T-helper 2 cell (primary cell): ENCODE measurements at places on chromosomes 7 and 10.
A peak's percentile ranks its signal among the peaks of the same experiment; 100 is the strongest.

GRCh38 chr10:63286754-63287264 lies 153.7 kb downstream of the NRBF2 start:
- DNase-seq: no peak

DNA sequence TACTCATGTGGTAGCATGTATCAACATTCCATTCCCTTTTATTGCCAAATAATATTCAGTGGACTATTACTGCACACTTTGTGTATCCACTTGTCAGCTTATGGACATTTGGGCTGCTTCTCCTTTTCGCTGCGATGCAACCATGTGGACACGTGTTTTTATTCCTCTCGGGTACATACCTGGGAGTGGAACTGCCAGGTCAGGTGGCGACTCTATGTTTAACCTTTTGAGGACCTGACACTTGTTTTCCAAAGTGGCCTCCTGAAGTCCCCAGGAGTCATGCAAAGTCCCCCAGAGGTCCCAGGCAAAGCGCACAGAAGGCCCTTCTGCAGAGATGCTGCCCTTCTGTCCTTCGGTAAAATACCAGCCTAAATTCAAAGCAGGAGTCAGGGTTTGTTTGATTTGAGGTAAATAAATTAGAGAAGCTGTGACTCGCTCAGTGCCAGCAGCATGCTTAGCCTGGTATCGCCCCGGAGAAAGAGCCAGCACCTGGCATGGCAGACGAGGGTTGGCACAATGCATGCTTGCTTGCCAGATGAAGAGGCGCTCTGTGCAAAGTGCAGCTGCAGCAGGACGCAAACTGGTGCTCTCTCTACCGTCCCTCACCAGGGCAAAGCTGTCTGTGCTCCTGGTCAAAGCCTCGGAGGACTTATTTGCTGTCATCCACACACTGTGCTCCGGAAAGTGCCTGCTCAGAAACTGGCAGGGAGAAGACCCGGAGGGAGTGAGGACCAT lies 37.8 kb downstream of the HIPK2 start:
- no peak for DNase-seq

DNA sequence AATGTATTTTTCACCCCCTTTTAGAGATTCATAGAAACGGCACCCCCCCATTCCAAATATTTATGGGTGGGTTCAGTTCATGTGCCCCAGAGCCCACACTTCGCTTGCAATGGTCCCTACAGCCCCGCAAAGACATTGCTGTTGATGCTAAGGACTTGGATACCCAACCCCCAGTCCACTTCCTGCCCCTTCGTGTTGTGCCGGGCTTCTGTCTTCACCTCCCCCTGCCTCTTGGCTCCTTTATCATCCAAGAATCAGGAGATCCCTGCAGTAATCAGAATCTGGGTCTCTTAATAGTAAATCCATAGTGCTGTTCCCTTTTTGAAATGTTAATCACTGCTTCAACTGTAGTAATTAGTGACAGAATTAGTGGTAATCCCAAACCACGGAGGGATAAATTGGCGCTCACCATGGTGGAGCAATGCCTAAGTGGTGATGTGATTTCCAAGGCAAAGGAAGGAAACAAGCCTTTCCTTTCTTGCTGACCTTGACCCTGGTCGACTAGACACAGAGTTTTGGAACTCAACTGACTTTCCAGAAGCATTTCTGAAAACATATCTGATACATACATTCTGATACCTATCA lies 67.7 kb downstream of the HK1 start:
- DNase-seq: no peak

- DNase-seq: no peak
Observed at GRCh38 chr7:159207393-159207792, 62.7 kb upstream of the VIPR2 start.

DNA sequence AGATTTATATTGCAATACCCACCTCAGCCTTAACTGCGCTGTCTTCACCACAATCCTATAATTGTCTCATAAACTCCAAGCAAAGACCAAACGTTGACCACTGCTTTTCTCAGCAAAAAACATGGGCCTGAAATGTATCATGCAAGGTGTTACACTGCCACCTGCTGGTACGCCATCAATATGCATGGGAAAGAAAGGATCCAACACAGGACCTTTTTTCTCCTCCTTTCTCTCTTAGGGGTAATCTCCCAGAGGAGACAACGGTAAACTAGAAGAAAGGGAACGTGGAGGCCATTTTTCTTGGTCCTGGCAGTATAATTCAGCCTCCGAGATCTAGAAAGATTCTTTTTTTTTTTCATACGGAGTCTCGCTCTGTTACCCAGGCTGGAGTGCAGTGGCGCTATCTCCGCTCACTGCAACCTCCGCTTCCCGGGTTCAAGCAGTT lies 79.1 kb upstream of the MPP7 start:
- peak; percentile 76 for DNase-seq

- DNase-seq: no peak
Observed at GRCh38 chr10:126702181-126702580, 31.7 kb upstream of the C10orf90 start.

GRCh38 chr7:105222953-105223352 lies 165.8 kb downstream of the SRPK2 start:
- no peak for DNase-seq

- no peak for DNase-seq
Observed at GRCh38 chr10:129096065-129096984, 370.7 kb upstream of the MGMT start.

DNA sequence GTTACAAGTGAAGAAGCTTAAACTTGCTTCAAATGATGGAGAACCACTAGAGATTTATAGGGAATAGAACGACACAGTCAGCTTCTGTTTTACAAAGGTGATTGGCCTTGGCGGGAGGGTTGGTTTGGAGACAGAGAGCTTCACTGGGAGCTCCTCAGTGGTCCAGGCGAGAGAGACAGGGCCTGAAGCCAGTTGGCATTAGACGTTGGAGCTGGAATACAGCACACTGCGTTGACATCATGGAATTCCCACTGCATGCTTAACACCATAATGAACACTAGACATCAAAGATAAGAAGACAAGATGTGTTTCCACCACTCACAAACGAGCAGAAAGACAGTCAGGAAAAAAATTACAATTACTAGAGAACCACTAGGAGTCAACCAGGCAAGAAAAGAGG lies 67.8 kb downstream of the TBXAS1 start:
- DNase-seq: no peak

GRCh38 chr10:113552014-113552413 lies 839 bp upstream of the HABP2 start:
- no peak for DNase-seq

DNA sequence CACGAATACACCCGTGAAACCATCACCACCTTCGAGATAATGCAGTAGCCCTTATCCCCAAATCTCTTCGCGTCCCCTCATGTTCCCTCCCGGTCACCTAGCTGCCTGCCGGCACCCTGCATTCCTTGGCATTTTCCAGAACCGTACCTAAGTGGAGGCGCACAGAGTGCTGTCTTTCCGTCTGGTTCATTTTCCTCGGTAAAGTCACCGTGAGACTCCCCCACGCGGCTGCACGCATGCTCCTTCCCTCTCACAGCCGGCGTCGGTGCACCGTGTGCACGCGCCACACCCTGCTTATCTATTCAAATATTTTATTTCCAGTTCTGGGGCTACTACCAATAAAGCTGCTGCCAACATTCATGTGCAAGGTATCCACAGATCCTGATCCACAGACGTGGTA lies 65.5 kb upstream of the NKX6-2 start:
- DNase-seq: no peak

GRCh38 chr7:132856416-132856815 lies 225.5 kb downstream of the CHCHD3 start:
- DNase-seq: no peak

- no peak for DNase-seq
Observed at GRCh38 chr7:157972914-157973313, 614.7 kb downstream of the PTPRN2 start.

DNA sequence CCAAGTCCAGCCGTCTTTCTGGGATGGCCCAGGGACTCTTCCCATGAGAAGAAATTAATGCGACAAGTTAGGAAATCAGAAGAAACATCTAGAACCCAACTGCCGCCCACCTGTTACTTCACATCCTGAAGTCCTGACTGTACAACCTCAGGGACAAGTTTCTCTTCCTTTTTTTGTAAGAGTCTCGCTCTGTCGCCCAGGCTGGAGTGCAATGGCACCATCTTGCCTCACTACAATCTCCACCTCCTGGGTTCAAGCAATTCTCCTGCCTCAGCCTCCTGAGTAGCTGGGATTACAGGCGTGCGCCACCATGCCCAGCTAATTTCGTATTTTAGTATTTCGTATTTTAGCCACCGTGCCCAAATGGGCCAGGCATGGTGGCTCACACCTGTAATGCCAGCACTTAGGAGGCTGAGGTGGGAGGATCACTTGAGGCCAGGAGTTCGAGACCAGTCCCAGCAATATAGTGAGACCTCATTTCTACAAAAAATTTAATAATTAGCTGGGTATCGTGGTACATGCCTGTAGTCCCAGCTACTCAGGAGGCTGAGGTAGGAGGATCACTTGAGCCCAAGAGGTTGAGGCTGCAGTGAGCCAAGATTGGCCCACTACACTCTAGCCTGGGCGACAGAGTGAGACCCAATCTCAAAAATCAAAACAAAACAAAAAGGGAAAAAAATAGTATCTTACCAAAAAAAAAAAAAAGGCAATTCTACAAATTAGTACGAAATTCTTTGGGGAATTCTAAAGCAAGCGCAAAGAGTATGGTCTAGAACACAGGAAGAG lies 20.8 kb downstream of the LAT2 start:
- no peak for DNase-seq

- no peak for DNase-seq
Observed at GRCh38 chr7:117995850-117996650, 122.8 kb upstream of the CTTNBP2 start.

- DNase-seq: peak; percentile 73
Observed at GRCh38 chr10:30455816-30456215, 21.8 kb downstream of the MAP3K8 start.

DNA sequence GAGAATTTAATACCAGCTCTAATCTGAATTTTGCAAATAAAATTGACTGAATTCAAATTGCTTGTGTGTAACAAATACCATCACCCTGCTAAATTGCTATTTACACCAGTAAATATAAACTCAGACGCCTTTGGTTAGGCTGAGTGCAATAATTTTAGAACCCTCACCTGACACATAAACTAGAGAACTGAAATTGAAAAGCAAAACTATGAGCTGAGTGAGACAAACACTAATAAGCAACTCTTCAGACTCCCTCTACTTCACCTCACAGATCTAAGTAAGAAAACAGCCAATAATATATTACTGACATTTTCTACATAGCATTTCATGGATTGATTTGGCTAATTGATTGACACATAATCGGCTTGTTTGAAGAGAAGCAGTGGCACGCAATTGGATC lies 621.2 kb downstream of the REEP3 start:
- no peak for DNase-seq

- no peak for DNase-seq
Observed at GRCh38 chr7:70695795-70696083, 436.2 kb upstream of the GALNT17 start.

GRCh38 chr10:76769582-76769981 lies 868.0 kb downstream of the KCNMA1 start:
- DNase-seq: no peak

- no peak for DNase-seq
Observed at GRCh38 chr7:33458581-33458980, 329.2 kb downstream of the BBS9 start.

DNA sequence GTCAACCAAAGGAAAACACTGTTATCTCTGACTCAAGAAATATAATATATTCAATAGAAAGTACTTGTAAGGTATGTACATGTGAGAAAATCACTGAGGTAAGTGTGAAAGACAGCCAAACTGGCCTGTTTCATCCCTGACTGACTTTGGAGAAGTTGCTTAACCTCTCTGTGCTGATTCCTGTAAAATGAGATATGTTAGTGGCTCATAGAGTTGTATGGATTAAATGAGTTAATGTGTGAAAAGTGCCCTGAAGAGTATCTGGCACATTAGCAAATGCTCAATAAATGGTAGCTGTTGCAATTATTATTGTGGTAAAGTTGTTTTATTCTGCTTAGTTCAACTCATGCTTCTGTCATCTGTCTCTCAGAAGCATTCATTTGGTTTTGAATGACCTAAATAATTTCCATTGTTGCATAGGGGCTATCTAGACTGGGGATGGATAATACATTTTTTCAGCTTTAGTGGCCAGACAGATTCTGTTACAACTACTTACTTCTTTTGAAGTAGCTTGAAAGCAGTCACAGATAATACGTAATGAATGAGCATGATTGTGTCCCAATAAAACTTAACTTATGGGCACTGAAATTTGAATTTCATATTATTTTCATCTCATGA lies 84.3 kb downstream of the SKAP2 start:
- no peak for DNase-seq

DNA sequence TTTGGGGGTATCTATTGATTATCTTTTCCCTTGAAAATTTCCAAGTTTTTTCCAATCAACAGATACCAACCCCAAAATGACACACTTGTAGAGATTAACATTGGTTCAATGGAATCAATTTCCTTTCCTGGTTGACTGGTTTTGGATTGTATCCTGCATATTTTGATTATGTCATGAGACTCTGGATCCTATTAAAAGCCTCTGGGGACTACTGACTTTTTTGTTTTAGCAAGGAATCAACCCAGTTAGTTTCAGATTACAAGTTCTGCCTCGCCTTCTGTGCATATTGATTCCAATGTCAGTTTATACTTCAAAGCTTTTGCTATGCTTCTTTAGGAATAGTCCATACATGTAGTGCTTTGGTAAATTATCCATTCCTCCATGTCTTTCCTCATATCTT lies 29.2 kb downstream of the COPG2 start:
- no peak for DNase-seq

GRCh38 chr7:78970440-78970916 lies 483.0 kb downstream of the MAGI2 start:
- no peak for DNase-seq

DNA sequence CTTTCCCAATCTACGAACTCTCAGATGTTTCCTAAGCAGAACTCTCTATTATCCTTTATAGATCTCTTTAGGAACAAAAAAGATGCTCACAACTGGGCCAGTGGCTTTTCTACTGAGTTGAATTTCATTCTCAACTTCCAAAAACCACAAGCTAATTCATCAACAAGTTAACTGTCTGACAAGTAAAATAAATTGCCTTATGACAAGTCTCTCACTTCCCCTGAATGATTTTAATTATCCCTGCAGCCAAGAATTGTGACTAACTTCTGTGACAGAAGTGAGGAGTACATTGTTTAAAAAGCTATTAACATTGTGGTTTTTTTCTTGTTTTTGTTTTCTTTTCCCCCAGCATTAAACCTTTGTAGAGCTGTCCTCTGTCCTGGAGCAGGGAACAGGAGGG lies 343.1 kb downstream of the HPSE2 start:
- DNase-seq: no peak

DNA sequence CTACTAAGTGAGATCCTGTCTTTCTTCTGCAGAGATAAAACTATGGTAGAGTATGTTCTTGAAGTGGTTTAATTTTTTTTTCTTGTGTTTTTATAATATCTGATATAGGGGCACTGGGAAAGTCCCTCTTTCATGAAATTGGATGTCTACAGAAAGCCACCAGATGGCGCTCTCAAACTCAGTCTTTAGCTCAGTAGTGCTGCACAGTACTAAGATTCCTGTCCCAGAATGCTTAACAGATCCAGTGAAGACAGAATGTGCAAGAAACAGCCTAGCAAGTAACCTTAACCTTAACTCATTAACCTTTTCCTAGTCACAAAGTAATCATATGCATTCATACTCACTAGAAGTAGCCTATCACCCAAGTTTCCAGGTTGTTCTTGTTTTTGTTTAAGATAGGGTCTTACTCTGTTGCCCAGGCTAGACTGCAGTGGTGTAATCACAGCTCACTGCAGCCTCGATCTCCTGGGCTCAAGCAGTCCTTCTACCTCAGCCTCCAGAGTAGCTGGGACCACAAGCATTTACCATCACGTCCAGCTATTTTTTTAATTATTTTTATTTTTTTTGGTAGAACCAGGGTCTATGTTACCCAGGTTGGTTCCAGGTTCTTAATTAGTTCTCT lies 56.7 kb downstream of the IDE start:
- peak; percentile 58 for DNase-seq

GRCh38 chr7:14590206-14590605 lies 312.3 kb downstream of the DGKB start:
- no peak for DNase-seq
